ENCODE measurements at places on chromosomes 7 and 10.

- no peak for DNase-seq
Measured at GRCh38 chr10:105041956-105042355, 400.9 kb downstream of the SORCS3 start.

DNA sequence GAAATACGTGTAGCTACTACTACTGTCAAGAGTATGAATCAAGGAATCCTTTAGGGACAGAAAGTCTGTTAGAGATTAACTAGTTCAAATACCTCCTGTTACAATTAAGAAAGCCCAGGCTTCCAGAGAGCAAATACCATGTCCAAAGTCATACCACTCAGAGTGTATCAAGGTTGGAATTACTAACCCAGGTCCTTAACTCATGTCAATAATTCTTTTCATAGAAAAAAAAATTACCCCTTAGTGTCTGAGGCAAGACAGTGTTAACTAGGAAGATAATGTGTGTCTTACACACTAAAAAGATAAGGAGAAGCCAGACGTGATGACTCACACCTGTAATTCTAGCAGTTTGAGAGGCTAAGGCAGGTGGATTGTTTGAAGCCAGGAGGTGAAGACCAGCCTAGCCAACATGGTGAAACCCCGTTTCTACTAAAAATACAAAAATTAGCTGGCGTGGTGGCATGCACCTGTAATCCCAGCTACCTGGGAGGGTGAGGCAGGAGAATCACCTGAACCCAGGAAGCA, 423.4 kb downstream of the SORCS1 start:
- no peak for DNase-seq

DNA sequence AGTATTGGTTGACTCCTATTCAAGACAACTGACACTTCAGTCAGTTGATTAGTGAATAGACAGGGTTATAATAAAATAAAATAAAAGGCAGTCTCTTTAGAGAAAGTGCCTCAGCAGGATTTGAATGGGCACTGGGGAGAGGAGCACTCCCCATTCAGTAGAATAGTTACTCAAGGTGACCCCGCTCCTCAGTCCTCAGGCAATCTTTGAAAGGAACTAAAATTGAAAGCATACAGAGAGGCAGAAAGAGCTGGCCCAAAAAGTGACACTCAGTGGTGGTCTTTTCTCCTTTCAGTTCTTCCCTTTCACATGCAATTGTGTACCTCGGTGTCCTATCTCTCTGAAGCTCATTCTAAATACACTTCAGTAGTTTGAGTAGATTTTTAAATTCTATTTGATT, 47.4 kb upstream of the MACC1 start:
- no peak for DNase-seq

- no peak for DNase-seq
Measured at GRCh38 chr10:77940627-77941026, 14.1 kb upstream of the DLG5 start.

DNA sequence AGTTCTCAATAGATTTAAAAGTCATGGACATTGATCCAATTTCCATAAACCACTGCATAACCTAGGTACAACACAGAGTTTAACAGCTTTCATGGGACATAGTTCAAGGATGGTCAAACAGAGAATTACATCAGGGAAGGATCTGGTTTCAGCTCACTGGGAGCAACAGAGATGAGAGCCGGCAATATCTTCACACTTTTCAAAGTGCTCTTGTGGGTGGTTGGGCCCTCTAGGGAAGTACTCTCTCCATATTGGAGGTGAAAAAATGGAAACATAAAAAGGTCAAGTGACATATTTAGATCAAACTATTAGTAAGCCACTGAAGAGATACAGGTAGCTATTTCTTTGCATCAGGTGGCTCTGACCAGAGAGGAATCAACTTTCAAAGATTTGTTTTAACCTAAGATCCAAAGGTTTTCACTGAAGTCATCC, 61.8 kb upstream of the LRRN3 start:
- DNase-seq, result no peak

GRCh38 chr7:16589881-16590280, 55.7 kb downstream of the ANKMY2 start:
- no peak for DNase-seq

DNA sequence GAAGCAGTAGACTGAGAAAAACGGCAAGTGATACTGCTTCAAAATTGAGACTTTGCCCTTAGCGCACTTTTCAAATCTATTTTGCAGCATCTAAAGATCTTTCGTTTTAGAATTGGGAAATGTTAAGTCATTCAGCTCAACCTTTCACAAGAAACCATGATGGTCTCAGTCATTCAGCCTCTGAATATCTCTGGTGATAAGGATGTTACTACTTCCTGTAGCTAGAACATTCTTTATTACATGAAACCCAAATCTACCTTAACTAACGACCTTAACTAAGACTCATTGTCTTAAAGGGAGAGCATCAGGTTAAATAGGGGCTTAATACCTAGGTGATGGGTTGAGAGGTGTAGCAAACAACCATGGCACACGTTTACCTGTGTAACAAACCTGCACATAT, 26.4 kb upstream of the AKR1B10 start:
- no peak for DNase-seq

GRCh38 chr7:118502235-118502634, 277.7 kb downstream of the ANKRD7 start:
- no peak for DNase-seq

GRCh38 chr7:106216517-106216922, 68.3 kb downstream of the NAMPT start:
- no peak for DNase-seq

DNA sequence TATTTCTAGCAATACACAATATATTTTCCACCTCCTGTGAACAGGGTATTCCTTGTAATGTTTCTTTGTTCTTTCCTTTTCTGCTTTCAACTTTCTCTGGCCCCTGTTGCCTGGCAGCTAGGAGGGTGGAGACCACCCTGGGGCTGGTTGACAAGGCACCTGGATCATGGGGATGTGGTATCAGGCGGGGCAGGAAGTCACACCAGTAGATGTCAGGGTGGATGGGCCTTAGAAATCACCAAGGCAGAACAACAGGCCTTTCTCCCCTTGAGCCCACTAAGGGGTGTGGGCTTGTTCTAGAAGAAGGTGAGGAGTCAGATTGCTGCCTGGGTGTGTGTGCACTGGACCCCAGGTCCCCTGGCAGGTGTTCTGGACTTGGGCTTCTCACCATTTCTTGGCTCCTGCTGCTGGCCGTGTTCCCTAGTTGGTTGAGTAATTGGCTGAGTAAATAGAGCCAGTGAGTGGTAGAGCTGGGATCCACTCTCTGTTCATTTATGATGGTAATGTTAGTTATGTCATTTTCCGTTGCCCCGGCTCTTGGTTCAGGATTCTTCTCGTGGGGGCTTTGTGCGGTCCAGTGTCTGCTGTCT, 24.9 kb downstream of the ZNF783 start:
- DNase-seq, result no peak

- DNase-seq, result no peak
Measured at GRCh38 chr7:147547252-147547897, 1043.2 kb upstream of the C7orf33 start.

DNA sequence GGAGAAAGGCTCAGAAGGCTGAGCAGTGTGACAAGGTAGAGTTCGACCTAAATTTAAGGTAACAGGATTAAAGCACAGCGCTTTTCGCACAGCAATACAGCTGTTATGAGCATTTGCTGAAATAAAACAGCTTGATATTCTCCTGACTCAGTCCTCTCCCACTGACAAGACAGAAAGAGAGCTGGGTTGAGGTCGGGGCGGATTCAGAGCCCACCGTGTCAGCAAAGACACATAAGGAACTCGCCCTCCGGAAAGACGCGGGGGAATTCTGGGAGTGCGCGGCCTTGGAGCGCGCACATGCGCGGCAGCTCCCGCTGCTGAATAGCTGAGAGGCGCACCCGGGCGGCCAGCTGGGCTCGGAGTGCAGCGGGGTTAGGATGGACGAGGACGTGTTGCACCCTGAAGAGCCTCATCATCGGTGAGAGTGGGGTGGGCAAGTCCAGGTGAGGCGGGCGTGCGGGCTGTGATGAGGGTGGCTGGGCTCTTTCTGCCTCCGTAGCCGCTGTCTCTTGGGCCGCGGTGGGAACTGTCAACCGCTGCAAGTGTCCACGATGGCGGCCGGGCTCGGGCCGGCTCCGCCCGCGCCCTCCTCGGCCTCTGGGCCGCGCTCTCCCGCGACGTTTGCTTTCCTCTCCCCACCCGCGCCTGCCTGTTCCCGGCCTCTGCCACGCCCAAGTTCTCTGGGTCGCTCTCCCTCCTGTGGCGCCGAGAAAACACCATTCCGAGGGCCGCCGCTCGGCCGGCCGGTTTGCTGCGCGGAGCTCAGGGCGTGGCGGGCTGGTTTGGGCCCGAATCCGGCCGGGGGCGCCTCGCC, 120.6 kb downstream of the LYZL1 start:
- DNase-seq, result peak; percentile 23

DNA sequence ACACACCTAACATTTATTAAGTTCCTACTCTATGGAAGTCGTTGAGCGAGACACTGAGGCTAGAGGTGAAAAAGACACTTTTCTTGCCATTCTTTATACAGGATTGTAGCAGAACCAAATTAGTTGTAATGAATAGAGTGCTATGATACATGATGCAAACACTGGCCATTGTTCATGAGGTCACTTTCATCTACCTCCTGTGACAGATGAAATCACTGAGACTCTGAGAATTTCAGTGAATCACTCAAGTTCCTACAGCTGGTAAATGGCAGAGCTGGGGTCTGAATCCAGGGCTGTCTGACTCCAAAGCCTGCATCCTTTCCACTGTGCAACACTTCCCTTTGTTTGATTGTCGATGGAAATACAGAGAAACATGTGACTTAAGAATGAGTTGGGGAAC, 657.6 kb downstream of the LRMDA start:
- DNase-seq, result no peak

GRCh38 chr10:124032971-124033886, 60.2 kb downstream of the CHST15 start:
- DNase-seq, result no peak

DNA sequence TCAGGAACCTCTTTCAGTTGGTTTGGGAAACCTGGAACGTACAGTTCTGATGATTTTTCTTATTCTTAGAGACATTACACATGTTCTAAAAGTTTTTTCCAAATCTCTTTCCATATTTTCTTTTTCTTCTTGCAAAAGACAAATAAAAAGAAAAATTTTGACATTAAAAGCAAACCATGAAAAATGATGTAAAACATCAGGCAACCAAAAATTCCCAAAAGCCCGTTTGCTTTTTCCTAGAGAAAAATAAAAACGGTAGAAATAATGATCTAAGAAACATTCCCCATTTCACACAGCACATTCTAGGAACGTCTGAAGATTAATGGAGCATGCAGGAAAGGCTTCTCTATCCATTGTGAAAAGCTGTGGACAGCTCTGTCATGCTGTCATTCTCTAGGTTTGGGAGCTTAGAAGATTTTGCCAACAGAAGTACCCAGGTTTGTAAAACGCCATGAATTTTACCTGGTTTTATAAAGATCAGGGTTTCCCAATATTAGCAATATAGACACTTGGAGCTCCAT, 11.2 kb upstream of the PRTFDC1 start:
- DNase-seq, result no peak

GRCh38 chr10:24958091-24958720, 5.8 kb upstream of the PRTFDC1 start:
- DNase-seq, result no peak

DNA sequence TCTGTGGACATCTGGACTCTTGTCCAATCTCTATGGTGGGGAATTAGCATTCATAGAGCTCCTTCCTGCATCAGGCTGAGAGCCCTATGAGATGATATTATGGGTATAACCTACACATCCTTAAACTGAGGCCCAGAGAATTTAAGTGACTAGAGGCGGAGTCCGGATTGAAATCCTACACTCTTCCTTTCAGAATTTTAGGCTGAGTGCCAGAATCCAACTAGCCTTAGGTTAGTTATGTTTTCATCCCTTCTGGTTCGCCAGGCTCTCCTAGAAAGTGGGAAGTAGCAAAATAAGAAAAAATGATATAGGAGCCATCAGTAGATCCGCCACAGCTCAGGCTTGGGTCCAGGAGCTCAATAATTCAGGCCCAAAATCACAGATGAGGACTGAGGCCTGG, 212.5 kb downstream of the GLI3 start:
- no peak for DNase-seq

GRCh38 chr7:30965372-30965771, 1.6 kb downstream of the GHRHR start:
- DNase-seq, result no peak

DNA sequence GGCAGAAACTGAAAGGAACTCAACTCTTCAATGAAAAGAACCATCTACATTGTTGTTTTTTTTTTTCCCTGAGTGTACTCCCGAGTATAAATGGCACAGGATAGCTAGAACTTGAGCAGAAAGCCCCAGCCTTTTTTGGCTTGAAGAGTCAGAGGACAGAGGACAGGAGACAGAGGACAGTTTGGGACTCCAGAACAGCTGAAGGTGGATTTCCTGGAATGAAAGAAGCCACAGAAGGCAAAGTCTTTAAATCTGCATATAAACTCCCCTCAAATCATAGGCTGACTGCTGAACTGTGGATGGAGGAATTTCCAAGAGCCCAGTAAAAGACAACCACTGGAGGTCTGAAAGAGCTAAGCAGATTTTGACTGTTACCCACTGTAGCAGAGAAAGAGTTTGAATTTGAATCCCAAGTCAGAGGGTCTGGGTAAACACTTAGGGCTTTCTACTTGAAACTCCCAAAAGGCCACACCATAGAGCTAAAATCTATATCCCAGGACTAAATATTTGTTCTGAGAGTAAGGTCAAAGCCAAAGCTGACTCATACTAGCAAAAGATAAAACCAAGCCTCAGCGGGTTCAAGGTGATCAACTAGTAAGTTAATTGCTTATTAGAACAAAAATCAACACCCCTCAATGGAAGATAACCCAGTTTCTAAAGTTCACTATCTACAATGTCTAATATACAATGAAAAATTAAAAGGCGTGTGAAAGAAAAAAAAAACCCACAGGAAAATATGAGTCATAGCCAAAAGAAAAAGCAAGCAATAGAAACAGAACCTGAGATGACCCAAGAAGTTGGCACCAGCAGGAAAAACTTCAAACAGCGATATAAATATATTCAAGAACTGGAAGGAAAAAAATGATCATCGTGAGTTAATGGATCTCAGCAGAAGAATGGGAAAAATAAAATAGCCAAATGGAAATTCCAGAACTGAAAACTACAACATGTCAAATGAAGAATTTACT, 1.8 kb upstream of the OPN1SW start:
- no peak for DNase-seq

- no peak for DNase-seq
Measured at GRCh38 chr7:134593530-134594392, 44.9 kb downstream of the AKR1B15 start.
